ENCODE measurements at places on chromosomes 6 and 20.

- DNase-seq: no peak
Measured at GRCh38 chr6:16238963-16239797, 793 bp downstream of the GMPR start.

- no peak for DNase-seq
Measured at GRCh38 chr6:3822747-3823445, 26.3 kb upstream of the FAM50B start.

- DNase-seq: no peak
Measured at GRCh38 chr20:64158346-64159285, 5.6 kb upstream of the MYT1 start.

DNA sequence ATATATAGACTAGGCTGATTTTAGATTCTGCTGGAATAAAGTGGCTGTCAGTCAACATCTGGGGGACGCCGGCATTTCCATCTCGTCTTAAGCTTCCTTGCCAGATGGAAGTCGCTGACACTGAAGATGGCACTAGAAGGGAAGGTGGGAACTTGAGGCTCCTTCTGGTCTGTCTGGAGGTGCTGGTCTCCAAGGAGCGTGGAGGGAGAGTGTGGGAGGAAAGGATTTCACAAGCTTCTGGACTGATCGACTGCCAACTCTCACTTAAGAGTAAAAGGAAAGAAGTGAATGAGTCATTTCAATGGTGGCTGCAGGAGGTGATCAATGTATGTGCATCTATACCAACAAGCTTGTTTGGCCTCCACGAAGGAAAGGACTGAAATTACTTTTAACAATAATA is 40.4 kb downstream of the DUSP22 start:
- no peak for DNase-seq

GRCh38 chr6:64217721-64218620 is 582.4 kb downstream of the PHF3 start:
- DNase-seq: no peak

DNA sequence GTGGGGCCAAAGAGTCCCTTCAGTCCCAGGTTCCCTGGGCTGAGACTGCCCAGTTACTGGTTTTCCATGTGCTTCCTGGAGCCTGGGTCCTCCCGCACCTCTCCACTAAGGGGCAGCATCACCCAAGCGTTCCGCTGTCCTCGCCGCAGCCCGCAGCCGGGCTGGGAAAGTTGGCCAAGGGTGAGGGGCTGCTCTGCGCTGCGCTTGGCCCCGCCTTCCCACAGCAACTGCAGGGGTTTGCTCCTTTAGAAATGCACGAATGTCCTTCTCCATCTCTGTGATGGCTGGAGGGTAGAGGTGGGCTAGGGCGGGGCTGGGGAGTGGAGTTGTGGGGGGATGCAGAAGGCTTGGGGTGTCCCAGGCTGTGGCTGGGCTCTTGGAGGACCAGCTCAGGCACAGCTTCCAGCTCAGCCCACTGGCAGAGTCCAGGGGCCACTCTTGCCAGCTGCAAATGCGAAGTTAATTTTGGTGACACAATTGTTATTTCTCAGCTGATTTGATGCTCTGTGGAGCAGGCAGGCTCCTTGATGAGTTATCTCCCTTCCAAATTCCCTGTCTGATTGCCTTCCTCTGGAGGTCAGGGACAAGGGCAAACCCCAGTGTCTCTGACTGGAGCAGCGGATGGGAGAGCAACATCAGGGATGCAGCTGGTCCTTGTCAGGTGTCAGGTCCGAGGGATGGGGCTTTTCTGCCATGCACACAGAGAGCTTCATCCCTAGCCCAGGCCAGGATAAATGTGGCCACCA is 63.2 kb downstream of the NOL4L start:
- DNase-seq: no peak

DNA sequence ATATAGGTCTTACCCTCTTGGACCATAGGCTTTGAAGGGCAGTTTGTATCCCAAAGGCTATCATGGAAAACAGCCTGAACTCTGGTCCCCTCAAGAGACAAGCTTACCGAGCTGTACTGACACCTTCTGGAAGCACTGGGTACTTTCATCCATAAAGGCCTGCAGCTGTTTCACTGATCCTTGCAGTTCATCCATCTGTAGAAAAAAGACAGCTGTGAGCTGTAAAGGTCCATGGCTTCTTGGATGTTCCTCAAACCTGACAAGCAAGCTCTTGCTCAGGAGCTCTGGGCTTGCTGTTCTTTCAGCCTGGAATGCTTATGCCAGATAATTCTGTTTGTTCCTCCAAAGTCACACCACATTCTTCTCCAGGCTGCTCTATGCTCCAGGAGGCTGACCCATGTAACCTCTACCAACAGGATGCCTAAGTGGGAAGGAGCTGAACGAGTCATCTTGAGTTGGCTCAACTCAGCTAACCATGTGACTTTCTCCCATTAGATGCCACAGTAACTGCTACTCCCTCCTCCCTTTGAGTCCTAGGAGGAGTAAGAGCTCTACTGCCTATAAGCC is 8.8 kb upstream of the NDRG3 start:
- DNase-seq: no peak

DNA sequence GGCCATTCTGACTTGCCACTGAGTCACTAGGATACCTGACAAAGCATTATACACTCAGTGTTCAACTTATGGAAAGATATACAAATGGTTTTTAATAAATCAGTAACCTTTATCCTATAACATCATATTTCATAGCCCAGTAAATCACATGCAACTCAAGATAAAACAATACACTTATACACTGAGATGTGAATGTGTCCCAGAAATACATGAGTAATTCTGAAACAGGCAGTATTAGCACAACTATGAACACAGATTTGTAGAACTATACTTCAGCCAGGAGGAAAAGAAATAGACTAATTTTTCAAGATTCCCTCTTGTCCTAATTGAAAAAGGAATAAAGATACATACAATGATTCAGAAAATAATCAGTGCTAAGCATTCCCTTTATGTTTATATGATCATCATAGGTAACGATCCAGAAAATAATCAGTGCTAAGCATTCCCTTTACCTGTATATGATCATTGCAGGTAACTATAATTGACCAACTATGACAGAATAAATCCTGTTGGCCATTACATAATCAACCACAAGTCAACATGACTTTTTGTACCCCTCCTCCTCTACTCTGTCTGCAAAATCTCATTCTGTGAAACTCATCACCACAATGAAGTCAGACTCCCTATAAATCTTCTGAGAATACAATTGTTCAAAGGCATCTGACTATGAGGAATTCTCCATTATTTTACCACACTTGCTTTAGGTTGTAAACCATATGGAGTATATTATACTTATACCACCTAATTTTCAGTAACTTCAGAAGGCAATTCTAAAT is 30.3 kb downstream of the HACE1 start:
- no peak for DNase-seq

- no peak for DNase-seq
Measured at GRCh38 chr6:142935553-142936517, 9.1 kb downstream of the HIVEP2 start.

DNA sequence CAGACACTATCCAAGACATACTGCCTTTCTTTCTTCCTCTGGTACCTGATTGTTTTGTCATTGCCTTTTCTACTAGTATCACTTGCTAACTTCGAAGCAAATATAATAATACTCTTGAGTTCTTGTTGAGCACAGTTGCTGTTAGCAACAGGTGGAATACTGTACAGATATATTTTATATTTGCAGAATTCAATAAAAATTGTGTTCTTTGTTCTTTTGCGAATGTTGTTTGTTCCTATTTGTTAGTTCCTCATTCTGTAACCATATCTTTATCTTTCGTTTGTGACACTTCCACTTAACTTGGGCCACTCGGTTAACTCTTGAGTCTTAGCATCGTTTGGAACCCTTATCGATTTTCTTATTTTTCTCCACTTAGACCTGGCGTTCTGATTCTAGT is 868 bp downstream of the CYB5R4 start:
- DNase-seq: no peak

DNA sequence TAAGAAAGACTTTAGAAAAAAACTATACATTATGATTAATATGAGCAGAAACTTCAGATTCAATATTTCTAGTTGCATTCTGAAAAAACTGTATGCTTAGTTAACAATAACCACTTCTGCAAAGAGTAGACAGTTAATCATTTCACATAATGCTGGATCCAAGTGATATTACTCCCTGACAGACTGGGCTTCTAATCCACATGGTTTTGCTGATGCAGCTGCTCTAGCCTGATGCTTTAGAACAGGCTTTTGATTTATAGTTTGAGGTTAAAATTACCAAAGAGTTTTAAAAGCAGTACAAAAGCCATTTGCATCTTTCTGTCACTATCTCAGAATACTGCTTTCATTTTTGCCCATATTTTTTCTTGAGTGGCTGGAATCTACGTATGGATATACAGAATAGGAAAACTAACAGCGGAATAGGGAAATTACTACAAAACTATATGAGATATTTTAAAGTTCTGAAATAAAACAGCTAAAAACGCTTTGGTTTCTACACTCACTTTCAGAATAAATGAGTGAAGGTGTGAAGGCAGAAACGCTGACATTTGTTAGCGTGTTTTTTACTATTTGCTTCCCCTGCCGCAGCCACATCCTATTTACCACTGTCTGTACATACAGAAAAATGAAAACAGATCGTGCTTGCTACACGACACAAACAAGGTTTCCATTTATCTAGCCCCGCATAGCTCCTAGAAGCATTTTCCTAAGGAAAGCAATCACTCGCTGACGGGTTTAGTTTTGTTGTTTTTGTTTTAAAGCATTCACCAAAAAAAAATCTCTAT is 61.7 kb downstream of the METTL24 start:
- no peak for DNase-seq

DNA sequence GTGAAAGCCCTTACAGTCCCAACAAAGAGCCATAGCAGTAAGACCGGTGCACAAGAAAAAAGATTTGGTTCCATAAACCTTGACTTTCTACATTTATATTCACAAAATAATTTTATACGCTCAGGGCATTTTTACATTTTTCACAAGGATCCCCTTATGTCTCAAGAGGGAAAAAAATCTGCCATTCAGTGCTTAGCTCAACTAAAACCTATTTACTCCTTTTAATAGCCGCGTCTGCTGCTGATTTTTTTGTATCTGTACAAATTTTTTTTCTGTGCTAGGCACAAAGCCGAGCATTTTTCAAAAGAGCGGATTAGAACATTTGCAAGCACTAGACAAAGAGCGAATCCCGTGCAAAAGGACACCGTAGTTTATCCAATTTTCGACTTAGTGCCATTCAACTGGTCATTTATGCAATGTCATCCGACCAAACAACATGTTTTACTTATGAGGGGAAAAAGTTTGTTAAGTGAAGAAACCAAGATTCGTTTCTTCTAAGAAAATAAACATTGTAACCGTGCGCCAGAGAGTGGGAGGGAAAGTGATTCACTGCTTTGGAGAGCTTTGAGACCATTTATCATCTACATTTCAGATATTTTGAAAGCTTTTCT is 3.7 kb downstream of the TFAP2D start:
- DNase-seq: no peak

DNA sequence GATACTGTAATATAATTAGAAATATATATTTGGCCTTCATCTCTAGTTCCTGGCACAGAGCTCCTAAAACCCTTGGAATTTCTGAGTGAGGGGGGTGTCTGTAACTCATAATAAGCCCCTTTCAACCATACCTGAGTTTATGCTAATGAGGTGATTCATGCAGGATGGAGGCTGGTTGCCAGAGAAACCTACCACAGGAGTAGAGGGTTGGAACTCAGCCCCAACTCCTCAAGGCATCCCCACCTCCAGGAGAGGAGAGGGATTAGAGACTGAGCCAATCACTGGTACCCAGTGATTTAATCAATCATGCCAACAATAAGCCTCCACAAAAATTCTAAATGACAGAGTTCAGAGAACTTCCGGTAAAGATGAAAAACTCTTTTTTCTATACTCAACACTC is 17.5 kb downstream of the UQCC1 start:
- no peak for DNase-seq

DNA sequence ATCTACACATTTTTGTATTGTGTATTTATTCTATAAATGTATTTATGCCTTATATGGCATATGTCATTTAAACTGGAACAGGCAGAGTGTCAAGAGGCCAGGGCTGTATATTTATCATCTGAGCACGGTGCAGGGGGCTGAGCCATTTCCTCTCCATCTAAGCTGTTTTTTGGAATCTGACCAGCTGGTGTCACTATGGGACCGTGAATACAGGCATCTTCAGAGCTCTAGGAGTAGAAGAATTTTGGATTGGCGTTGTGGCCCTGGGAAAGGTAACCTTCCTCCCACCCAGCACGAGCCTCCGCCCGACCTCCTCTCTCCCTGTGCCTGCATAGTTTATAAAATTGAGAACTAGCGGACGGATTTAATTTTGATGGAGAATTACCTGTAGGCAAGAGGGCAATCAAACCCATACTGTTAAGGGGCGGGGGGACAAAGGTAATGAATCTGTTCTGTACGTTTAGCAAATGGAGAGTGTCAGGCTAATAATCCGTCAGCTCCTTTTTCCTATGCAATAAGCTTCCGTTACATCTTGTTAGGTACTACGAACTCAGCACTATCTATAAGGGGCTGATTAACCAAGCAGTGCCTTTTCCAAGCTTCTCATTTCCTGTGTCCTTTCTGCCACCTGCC is 29.0 kb upstream of the EEF1E1 start:
- no peak for DNase-seq

DNA sequence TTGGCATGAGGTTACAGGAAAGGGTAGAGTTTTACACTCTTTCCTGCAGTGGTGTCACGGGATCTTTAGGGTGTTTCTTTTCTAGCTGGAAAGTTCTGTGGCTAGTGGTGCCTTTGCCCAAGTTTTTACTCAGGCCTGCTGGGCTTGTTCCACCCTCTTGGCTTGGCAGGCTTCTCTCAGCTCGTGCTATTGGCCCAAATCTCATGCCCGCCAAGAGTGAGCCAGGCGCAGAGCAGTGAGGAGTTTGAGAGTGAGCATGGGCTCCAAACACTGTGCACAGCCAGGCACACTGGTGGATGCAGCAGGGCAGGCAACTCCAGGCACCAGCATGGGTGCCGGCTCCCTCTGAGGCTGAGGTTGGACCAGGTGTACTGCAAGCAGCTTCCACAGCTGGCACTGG is 206.5 kb downstream of the SAMD5 start:
- DNase-seq: no peak

GRCh38 chr20:38152621-38153221 is 12.3 kb downstream of the TGM2 start:
- no peak for DNase-seq

DNA sequence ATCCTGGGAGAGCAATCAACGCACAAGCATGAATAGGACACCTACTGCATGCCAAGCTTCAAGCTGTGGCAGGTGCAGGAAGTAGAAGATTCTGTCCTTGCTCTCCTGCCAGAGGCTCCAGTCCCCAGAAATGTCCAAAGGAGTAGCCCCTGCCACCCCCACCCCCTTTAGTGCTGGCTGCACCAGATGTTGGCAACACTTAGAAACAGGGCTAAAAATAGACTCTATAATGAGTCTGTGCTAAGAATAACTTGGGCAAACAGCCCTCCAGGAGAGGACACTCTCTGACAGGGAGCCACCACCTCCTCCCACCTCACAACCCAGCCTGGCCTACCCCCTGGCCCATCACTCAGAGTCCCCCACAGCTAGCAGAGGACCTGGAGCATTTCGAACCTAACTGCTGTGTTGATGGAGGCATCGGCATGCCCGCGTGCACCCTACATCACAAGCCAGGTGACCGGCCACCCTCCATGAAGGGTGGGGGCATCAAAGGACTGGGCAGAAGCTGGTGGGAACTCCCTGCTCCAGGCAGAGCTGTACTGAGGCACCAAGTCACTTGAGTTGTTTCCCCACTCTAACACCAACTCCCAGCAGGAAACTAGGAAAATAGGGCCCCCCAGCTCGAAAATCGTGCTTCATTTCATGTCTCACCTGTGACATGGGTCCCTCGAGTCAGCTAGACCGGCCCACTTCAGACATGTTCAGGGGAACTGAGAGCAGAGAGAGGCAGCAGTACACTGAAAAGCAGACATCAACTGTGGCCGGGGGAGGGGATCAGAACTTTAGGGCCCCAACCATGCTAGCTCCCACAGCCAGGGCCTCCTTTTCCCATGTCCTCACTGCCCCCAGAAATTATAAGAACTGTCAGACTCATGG is 18.7 kb downstream of the TFEB start:
- no peak for DNase-seq
